ENCODE measurements at places on chromosomes 6 and 20.

GRCh38 chr6:21781128-21781527, 187.6 kb downstream of the SOX4 start:
- no peak for DNase-seq

GRCh38 chr6:27694547-27694874, 217.7 kb downstream of the OR2B2 start:
- DNase-seq, result no peak

GRCh38 chr6:150368762-150369161, at the start of gene IYD:
Gene IYD, plus strand, starts transcription at chr6:150369012. Its CDS starts 20 bp downstream, at chr6:150369032.
- DNase-seq, result no peak

GRCh38 chr20:13928901-13929300, 61.5 kb downstream of the SEL1L2 start:
- no peak for DNase-seq

GRCh38 chr6:143059663-143060353, 881 bp upstream of the AIG1 start:
- DNase-seq, result peak; percentile 27

DNA sequence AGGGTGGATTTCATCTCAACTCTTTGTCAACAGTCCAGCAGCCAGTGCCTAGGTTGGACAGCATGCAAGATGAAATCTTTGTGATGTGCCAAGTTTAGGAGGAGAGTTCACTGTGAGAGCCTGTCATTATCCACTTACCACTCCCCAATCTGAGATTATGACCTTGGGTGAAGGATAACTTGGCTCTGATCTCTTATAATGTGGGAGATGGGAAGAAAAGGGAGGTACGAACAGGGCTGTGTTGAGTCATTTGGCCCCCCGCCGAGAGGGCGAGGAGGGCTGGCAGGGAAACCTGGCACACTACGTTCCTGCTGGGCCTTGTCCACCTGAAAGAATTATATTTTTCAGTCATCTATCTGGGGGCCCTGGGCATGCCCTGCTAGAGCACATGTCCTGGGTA, 35.8 kb downstream of the LAMA4 start:
- no peak for DNase-seq

GRCh38 chr6:22368794-22369193, 72.0 kb upstream of the PRL start:
- no peak for DNase-seq

DNA sequence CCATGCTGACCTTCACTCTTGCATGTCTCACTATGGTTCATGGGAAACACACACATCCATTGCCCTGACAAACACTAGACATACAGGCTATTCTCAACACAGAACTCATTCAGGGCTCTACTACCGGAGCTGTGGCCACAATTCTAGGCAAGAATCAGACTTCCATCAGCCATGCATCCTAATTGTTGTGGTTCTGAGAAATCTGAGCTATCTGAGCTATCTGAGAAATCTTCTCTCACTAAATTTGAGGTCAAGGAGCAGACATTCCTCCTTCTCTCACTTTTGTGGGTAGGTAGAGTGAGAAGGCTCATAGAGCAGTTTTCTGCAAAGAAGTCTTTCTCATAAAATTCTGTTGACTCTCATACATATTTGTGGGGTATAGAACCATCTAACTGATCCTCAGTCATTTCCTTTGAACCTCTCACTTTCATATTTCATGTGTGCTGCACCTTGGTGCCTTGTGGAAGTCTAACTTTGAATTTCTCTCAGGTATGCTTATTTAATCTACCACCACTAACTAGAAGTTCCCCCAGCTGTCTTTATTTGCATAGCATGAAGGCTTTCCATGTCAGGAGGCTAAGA, 43.6 kb downstream of the ADGRF1 start:
- no peak for DNase-seq

GRCh38 chr6:121584586-121585369, 149.3 kb downstream of the GJA1 start:
- DNase-seq, result no peak

DNA sequence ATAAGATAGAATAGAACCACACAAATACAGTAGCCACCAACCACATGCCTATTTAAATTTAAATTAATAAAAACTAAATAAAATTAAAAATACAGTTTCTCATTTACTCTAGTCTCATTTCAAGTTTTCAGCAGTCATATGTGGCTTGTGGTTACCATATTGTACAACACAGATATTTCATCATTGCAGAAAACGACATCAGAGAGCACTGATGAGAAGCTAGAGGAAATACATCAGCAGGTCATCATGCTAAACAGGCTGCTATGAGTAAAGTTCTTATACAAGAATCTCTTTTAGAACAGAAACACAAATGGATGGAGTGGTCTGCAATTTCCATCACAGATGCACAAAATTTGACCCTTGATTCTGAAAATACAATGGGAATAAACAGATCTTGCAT, 36.6 kb downstream of the TBC1D32 start:
- no peak for DNase-seq

GRCh38 chr6:160028487-160029275, 59.8 kb downstream of the IGF2R start:
- peak; percentile 40 for DNase-seq

DNA sequence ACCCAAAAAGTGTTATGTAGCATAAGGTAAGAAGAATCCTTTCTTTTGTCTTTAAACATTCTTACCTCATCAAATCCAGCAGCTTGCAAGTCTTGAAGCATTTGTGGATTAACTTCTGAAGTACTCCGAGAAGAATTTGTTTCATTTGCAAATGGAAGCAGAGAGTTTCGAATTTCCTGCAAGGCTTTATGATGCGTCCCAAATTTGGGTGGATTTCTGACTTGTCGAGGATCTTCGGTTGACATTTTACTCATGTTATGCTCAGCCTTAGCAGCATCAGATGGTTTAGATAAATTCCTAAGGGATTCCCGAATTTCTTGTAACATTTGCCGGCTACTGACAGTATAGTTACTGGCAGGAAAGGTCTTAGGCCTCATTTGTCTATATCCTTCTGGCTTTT, 16.2 kb downstream of the LATS1 start:
- DNase-seq, result no peak

DNA sequence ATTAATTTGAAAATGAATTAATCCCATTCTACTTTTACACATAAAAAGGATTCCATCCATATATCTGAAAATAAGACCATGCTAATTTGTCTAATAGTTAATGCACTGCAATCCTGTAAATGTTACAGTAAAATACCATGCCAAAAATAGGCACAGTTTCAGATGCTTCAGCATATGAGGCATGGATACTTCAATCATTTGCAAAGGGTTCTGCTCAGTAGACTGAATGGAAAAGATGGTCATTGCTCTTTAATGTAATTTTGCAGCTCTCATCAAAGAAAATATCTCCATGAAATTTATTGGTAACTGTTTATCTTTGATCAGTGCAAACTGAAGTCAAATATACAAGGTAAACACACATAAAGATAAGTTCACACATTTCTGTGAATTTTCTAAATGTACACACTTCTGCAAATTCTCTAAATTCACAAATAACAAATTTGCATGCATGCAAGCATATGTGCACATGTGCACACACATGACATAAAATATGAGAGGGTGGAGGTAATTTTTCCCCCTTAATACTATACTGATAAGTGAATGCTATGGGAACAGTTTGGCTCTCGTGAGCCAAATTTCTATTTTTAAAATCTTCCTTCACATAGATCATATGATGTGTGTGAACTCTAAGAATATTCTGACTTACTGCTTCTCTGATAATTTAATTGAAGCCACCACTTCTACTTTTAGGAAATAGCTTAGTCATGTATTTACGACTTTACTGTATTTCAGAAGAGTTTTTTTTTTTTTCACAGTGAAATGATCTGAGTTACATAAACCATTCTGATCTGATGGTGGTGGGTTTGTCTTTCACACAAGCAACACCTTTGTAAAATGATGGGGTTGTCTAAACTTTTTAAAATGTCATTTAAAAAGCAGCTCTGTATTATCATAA, 996.8 kb upstream of the CITED2 start:
- peak; percentile 14 for DNase-seq

GRCh38 chr6:159842035-159842434, 42.0 kb downstream of the PNLDC1 start:
- no peak for DNase-seq

- no peak for DNase-seq
These were observed 26.6 kb downstream of the PYGB start for GRCh38 chr20:25274481-25274880.

- no peak for DNase-seq
These were observed 41.4 kb downstream of the SCAND1 start for GRCh38 chr20:35912881-35913280.

- DNase-seq, result no peak
These were observed 35.3 kb downstream of the KIAA0319 start for GRCh38 chr6:24610672-24611071.

GRCh38 chr6:146546443-146547043, 2.9 kb downstream of the RAB32 start:
- DNase-seq, result peak; percentile 47

GRCh38 chr6:17869010-17869752, 118.3 kb downstream of the KIF13A start:
- DNase-seq, result peak; percentile 63

- DNase-seq, result peak; percentile 77
These were observed 170.4 kb downstream of the PHF3 start for GRCh38 chr6:63805808-63806572.

DNA sequence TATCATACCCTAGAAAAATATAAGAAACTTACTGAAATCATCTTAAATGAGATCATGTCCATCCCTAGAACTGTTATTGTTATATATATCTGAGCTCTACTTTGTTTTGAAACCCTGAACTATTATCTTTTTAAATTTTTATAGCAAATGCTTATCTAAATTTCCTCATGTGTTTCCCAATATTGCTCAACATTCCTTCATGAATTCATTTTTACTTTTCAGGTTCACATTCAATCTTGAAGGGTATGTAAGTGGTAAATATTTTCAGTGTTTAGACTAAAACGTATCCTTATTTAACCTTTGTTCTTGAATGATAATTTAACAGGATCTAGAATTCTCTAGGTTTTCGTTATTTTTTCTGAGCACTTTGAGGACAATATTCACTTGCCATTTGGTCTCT, 23.9 kb downstream of the PDE7B start:
- DNase-seq, result no peak

DNA sequence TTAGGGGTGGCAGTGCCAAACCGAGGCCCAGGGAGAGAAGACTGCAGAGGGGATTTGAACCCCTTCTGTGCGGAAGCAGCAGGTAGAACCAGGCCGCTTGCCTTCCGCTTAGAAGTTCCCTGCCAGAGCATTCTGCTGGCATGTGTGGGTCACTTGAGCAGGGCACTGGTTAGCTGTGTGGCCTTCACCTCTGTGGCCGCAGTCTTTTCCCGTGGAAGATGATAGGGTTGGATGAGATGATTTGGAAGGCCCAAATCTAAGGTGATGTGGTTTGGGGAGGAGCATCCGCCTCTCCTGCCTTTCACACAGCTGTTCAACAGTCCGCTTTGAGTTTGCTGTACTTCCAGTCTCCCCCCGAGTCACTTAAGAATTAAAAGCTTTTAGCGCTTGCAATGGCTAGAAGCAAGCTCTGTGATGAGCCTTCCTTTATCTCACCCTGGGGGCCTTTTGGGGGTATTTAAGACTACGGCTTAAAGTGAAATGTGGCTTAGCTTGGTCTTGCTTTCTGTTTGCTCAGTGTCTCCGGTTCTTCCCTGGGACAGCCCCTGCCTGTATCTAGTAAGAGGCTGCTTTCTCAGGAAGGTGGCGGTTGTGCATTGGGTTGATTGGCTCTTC, 743 bp downstream of the CMTR1 start:
- DNase-seq, result peak; percentile 48

- no peak for DNase-seq
These were observed 552.3 kb upstream of the CITED2 start for GRCh38 chr6:139926711-139927110.

DNA sequence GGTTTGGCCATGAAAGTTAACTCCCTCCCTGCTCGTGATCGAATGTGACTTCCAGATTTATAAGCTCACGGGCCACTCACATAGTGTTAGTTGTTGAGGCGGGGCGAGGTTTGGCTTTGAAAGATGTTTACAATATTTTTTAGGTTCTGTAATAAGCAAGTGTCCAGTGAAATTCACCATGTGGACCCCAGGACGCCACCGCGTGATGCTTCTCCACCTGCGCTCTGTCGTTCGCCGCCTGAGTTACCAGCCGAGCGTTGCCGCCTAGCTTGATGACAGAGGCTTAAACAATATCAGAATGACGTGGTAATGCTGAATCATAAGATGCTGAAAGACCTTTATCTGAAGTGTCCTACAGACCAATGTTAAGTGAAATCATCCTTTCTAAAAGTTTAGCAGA, 241.0 kb downstream of the MYLK4 start:
- no peak for DNase-seq

GRCh38 chr20:51382986-51383821, 159.3 kb downstream of the NFATC2 start:
- no peak for DNase-seq

- DNase-seq, result no peak
These were observed 64.3 kb downstream of the ZFP64 start for GRCh38 chr20:52127309-52127708.

All from common myeloid progenitor, CD34-positive (primary cell).